ENCODE measurements at places on chromosomes 16 and 17.

DNA sequence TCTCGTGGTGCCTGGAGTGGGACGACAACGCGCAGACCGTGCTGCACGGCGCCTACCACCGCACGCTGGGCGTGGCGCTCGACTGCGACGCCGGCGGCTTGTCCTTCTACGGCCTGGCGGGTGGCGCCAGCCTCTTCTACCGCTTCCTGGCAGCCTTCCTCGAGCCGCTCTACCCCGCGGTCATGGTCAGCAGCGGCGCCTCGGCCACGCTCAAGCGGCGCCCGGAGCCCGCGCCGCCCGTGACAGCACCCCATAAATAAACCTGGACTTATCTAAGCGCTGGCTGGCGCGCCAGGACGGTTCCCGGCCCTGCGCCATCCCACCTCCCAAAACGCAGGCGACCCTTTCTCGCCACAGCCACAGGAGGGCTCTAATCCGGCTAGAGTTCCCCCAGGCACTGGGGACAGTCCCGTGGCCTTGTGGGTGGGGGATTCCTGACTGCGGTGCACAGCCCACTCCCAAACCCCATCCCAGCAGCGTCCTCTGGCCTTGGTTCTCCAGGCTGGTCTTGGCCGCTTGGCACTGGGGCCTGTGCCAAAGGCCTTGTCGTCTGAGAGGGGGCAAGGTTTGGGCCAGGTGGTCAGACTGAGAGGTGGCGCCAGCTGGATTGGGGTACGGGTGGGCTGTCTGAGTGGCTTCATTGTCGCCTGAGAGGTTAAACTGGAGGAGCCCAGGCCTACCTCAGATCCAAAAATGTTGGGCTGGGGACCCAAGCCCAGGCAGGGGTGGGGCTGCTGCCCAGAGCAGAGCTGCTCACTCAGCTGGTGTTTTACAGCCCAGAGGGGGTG, 10.1 kb upstream of the SLC16A5 start:
- peak; percentile 10 for DNase-seq

DNA sequence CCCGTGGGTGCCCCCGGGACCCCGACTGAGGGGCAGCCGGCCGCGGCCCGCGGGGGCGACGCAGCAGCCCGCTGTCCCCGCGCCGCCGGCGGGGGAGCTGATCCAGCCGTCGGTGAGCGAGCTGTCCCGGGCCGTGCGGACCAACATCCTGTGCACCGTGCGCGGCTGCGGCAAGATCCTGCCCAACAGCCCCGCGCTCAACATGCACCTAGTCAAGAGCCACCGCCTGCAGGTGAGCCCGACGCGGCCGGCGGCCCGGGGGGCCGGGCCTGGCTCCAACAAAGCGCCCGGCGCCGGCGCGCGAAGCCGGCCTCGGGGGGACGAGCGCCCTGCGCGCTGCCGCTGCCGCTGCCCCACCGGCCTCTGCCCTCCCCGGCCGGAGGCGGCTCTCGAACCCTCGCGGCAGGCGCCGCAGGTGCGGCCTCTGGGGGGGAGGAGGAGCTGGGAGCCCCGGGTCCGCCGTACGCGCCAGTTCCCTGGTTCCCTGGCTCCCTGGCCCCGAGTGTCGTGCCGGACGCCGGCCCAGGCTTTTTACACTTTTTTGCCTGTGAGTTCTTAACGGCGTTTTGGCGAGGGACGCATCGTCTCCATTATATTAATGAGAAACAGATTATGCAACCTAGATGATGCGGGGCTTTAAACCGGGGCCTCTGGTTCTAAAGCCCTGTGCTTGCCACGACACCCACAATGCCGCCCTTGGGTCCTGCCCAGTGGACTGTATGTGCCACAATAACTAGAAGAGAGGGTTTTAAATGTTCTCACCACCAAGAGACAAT, 521 bp downstream of the ATMIN start:
- DNase-seq, result peak; percentile 51

DNA sequence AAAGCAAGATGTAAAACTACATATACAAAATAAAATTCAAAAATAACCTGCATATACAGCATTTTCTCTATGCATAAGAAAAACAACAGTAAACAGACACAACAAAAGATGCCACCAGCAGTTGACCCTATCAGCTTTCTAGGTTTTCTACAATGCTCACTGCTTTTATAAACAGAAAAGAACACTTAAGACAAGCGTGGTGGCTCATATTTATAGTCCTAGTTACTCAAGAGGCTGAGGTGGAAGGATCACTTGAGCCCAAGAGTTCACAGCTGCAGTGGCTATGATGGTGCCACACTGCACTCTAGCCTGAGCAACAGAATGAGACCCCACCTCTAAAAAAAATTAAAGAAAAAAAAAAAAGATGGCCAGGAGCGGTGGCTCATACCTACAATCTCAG, 46.5 kb upstream of the ATP2A3 start:
- no peak for DNase-seq

GRCh38 chr16:83392743-83393142, 415.0 kb upstream of the HSBP1 start:
- no peak for DNase-seq
